ENCODE measurements at places on chromosomes 3 and 15. TPM values are rescaled to one million over a fixed set of nuclear protein-coding genes. Genes with fewer than 3 reads are reported as not detected.

Gene CLDN11
- total RNA-seq, result not detected

Gene PLXNA1
- total RNA-seq, result 25.5 TPM

Gene TNFSF10
- total RNA-seq, result 123 TPM

Gene CTXN2
- total RNA-seq, result not detected

Gene BUB1B
- 71.0 TPM for total RNA-seq

Gene ARL13B
- 15.9 TPM for total RNA-seq

Gene CBLB
- total RNA-seq, result 235 TPM

Gene LYZL4
- not detected for total RNA-seq

Gene GREM1
- total RNA-seq, result not detected

Gene RAB6B
- total RNA-seq, result 0.65 TPM

Gene IQCF5
- total RNA-seq, result not detected

Gene EXD1
- not detected for total RNA-seq

Gene TUSC7
- not detected for total RNA-seq

Gene CCDC33
- not detected for total RNA-seq

Gene TMEM40
- not detected for total RNA-seq

Gene CMTM6
- 94.2 TPM for total RNA-seq

Gene SAMMSON
- not detected for total RNA-seq

Gene FBLN2
- not detected for total RNA-seq

Gene DPPA4
- total RNA-seq, result not detected

Gene CCDC80
- total RNA-seq, result not detected

Gene CCR3
- not detected for total RNA-seq

Gene ITIH4
- 3.1 TPM for total RNA-seq

Gene POMGNT2
- total RNA-seq, result 8.3 TPM

Gene ARPP21
- total RNA-seq, result not detected

Gene ZKSCAN7
- total RNA-seq, result 0.73 TPM

Gene DNAJA4
- 68.4 TPM for total RNA-seq

Gene GABRB3
- total RNA-seq, result not detected

Gene KIF23
- total RNA-seq, result 41.6 TPM

Gene P3H2
- not detected for total RNA-seq

Gene GOLGA8S
- total RNA-seq, result 0.08 TPM

Gene ZNF80
- 0.22 TPM for total RNA-seq
